ENCODE measurements at places on chromosomes 6 and 20.

GRCh38 chr20:38175304-38176180, 10.5 kb upstream of the TGM2 start:
- DNase-seq = no peak

- DNase-seq = peak; percentile 60
Observed at GRCh38 chr6:137927777-137928218, 60.7 kb downstream of the TNFAIP3 start.

DNA sequence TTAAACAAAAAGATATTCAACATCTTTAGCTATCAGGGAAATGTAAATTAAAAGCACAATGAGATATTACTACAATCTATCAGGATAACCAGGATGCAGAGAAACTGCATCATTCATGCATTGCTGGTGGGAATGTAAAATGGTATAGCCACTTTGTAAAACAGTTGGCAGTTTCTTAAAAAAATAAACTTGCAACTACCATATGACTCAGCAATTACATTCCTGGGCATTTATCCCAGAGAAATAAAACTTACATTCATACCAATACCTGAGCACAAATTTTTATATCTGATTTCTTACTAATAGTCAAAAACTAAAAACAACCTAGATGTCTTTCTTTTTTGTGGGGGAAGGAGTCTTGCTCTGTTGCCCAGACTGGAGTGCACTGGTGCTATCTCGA, 190.3 kb upstream of the TAB2 start:
- DNase-seq = no peak

- no peak for DNase-seq
Observed at GRCh38 chr6:132053511-132053910, 102.3 kb upstream of the CCN2 start.

- no peak for DNase-seq
Observed at GRCh38 chr6:133814797-133815196, 74.1 kb upstream of the TCF21 start.

GRCh38 chr6:104788400-104788799, 71.3 kb downstream of the HACE1 start:
- DNase-seq = no peak

GRCh38 chr6:88908598-88909548, 54.5 kb downstream of the RNGTT start:
- no peak for DNase-seq

DNA sequence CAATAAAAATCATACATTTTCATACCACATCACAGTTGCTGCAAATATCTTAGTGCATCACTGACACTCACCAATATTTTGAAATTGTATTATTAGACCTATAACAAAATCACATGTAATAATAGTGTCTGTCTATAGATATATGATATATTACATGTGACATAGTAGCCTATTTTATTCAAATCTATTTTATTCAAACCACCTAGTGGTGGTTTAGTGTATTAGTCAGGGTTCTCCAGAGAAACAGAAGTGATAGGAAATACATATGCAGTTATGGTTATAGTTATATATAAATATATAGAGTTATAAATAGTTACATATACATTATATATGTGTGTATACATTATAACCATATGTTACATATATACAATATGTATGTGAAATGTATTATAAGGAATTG, 366.5 kb upstream of the ARID1B start:
- no peak for DNase-seq

DNA sequence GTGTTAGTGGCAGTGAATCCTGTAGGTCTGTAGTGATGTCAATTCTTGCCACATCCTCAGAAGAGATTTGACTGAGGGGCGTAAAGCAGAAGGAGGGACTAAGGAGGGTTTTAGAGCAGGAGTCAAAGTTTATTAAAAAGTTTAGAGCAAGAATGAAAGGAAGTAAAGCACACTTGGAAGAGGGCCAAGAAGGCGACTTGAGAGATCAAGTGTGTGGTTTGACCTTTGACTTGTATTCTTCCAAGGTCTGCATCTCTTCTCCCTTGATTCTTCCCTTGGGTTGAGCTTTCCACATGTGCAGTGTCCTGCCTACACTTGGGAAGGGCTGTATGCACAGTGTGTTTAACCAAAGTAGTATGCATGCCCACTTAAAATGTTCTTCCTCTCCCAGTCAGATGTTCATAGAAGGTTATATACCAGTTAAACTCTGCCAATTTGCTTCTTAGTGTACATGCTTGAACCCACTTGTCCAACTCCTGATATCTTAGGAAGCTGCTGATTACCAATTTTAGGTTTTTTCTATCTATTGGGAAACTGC, 627.6 kb downstream of the MMUT start:
- DNase-seq = no peak

GRCh38 chr20:32527447-32528055, 57.6 kb downstream of the NOL4L start:
- no peak for DNase-seq

DNA sequence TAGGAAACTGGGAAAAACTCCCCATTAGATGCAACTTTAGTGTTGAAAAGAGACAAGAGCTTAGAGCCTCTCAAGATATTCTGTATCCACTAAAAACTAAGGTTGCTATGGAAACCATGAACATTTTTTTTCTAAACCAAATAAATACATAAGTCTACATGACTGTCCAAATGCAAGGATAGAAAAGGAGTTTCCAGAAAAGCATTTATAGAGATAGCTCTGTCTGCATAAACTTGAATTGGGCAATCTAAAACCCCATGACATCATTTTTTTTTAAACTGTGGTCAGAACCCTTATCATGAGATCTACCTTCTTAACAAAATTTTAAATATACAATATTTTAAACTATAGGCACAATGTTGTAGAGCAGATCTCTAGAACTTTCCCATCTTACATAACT, 36.4 kb upstream of the FAM83B start:
- DNase-seq = no peak

GRCh38 chr20:4973330-4974097, 27.8 kb downstream of the SLC23A2 start:
- DNase-seq = no peak

DNA sequence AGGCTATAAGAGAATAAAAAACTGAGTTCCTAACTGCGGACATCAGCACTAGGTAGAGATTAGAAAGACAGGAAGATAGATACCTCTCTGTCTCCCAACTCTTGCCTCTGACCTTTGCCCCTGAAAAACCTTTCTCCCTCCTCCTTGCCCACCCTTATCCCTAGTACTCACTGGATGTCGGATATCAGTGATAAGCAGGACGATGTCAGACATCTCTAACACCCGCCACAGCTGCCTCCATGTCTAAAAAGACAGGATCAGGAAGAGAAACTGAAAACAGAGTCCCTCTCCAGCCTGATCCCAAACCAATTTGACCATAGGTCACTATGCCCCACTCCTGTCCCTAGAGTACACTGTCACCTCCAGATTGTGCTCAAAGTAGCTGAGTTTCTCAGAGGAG, 1.9 kb downstream of the GNL1 start:
- DNase-seq = no peak

DNA sequence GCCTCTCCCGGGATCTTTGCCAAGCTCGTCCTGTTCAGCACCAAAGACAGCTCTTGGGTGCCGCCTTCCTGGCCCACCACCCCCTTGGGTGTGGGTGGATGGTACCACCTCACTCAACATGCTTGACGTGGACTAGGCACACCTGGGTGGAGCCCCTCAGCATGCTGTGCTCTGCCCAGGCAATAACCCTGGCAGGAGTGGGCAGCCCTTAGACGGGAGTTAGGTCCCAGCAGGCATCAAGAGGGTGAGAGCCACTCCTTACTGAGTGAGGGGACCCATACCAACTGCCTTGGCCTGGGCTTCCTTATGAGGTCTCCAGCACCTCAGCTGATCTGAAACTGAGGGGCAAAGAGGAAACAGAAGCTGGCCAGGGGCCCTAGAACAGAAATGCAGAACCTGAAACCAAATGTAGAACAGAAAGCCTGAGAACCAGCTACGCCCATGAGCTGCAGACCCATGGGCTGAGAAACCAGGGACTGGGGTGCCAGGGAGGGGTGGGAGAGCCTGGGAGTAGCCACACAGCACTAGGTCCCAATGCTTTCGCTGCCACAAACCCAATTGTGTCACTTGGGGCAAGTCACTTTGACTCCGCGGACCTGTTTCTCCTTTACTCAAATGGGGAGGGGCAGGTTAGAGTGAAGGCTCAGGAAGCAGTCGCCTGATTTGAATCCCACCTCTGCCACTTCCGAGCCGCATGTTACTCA, 2.0 kb downstream of the FGD2 start:
- no peak for DNase-seq

DNA sequence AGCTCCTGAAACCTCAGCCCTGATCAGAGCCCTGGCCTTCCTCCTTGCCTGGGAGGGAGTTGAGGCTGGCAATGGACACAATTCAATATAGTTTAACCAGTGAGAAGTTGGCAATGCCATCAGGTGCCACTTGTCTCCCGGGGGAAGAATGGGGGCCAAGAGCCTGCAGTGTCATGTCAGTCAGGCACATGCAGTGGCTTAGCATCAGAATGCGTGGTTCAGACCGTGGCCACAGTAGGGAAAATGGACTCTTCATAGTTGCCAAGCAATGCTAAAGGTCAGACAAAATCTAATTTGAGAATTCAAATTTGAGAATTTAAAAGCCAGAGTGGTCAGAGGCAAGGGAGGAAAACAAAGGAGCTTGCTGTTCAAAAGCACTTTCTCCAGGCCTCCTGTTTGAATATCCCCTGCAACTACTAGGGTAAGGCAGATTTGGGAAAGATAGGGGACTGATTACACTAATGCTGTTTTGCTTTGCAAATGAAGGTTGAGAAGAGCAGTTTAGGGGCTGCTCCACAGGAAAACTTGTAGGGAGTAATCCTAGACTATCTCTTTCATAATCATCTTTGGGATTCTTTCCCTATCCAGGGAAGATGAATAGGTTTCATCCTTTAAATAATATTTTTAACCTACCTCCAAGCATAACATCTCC, 33.1 kb upstream of the CLIC5 start:
- no peak for DNase-seq

GRCh38 chr6:85751374-85752055, 108.8 kb upstream of the SYNCRIP start:
- DNase-seq = no peak

DNA sequence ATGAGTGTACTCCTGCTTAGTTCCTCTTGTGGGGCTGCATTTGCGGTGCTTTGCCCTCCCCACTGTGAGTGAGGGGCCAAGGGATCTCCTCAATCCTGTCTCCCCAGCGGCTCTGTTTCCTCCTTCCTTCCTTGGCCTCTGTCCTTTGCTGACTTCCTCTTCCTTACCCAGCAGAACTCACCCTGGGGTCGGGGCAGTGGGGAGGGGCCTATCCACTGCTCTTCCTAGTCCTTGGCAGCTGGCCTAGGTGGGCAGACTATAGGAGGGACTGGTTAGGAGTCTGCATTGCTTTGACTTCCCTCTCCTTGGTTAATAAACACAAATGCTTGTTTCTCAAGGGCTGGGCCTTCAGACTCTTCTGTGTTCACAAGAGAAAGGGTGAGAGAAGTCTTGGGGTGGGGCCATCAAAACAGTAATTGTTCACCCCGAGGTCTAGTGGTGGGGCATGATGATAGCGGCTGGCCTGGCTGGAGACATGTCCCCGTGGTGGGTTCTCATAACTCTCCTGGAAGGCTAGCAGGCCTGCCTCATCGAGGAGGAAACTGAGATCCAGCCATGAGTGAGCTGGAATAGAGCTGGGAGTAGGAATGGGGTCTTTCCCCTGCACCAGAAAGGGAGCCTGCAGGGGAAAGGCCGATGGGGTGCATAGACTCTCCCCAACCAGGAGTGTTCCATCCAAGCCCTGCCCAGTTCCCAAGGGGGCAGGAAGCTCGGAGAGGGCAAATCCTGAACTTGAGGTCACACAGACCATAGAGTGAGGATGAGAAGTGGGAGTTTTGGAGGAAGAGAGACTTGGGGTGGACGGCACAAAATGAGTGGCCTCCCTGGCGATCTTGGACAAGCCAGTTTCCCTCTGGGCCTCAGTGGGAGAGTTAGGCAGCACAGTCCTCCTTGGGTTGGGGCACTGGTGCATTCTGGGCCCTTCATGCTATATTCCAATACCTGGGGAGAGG, 12.7 kb downstream of the FAM110A start:
- no peak for DNase-seq

- DNase-seq = no peak
Observed at GRCh38 chr6:9401960-9402359, 966.6 kb upstream of the SLC35B3 start.

- no peak for DNase-seq
Observed at GRCh38 chr6:87364602-87365252, 20.1 kb downstream of the C6orf163 start.

DNA sequence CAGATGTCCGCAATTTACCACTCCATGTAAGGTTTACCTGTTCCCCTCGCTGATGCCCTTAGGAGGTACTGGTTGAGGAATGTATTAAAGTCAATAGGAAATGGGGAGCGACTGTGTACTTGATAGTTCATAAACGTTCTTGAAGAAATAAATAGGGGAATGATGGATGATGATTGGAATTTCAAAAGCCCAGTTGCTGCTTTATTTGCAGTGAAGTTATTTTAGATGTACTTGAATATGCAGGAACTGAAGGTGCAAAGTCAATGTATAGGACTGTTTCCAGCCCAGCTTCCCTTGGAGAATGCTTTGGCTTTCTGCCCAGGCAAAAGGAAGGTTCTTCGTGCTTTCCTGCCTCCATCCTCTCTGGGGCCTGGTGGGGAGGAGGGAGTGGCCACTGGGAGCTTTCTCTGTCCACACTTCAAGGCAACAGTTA, 19.8 kb downstream of the ADGRF5 start:
- no peak for DNase-seq

DNA sequence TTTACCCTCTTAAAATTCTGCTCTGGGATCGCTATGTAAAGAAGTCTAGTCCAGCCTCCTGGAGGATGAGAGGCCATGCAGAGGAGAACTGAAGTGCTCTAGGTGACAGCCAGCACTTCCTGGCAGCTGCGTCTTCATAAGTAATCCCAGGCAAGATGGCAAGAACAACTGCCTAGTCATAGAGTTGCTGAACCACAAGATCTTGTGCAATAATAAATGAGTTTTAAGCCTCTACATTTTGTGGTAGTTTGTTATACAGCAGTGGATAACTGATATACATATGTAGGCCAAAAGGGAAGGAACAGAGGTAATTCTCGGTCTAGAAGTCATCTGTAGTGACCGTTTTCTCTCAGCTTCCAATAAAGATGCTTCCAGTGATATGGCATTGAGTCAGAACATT, 103.8 kb upstream of the FLRT3 start:
- no peak for DNase-seq

- no peak for DNase-seq
Observed at GRCh38 chr6:157535340-157536222, 154.6 kb downstream of the ZDHHC14 start.

DNA sequence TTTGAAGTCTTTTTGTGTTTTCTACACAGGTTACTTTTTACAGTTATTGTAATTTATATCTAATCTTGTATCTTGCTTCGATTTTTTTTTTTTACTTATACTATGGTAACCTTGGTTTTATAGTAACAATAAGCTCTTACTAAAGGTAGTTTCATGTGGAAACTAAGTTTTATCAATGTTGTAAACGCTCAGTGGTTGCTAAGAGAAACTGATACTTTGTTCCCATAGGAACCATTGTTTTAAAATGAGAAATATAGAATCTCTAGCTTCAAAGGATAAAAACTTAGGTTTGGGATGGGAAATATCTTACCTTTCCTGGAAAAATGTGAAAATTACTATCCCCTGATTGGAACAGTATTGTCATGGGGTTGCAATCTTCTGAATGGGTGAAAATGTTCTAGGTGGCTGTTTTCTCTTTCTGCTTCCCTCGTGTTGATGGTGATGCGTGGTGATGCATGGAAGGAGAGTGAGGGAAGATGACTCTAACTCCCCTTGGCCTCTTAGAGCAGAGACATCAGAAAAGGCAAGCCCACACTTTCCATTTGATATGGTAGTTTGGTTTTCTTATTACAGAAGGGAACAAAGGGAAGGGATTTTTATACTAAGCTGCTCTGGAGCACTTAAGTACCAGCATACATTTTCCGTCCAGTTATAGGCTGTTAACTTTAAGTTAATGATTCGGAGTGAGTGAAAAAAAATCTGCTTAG, 23.5 kb upstream of the BACH2 start:
- no peak for DNase-seq

All from T-cell (primary cell).